ENCODE measurements at places on chromosomes 5 and 9.

DNA sequence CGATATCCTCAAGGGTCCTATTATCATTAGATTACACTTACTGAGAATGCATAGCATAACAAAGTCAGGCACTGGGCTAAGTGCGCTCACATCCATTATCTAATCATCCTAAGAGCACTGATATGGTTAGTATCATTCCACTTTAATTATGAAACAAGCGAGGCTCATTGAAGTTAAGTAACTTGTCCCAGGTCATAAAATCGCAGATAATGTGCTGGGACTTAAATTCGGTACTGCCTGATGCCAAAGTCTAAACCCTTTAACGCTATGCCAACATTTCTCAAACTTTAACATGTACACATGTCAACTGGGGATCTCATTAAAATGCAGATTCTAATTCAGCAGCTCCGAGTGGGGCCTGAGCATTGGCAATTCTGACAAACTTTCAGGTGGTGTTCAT lies 204.7 kb downstream of the PTTG1 start:
- DNase-seq: no peak

GRCh38 chr9:70053864-70054263 lies 10.2 kb downstream of the MAMDC2 start:
- peak; percentile 11 for DNase-seq

DNA sequence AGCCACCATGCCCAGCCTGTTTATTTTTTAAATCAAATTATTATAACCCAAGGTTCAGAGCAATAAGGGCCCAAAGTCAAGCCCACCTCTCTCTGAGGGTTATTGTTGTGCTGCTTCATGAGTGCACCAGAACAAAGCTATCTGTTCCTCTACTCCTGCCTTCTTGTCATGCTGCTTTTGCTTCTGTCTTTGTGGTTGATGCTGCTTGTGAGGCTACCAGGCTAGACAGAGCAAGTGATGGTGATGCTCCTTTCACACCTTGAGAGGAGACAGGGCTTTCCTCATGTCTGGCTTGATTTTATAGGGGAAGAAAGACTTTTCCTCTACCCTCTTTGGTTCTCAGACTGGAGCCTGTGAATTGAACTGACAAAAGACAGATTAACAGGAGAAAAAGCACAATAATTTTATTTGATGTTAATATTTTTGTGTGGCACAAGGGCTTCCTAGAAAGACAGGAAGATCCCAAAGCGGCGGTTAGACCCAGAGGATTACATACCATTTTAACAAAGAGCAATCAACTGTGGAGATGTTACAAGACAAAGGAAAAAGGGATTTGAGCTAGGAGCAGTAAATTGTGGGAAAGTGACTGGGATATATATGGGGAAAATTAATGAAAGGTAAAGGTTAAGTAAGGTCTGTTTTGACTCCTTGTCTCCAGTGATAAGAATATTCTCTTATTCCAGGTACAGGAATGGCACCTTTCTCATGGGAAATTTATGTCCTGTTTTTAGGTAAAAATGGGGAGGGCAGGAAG lies 4.4 kb upstream of the CD180 start:
- DNase-seq: no peak

- DNase-seq: no peak
These were observed 615.8 kb downstream of the HTR1A start for GRCh38 chr5:63346451-63346850.

Measured in NCI-H1694 (cell line).